EL (cell line): ENCODE measurements at places on chromosomes 4 and X.

DNA sequence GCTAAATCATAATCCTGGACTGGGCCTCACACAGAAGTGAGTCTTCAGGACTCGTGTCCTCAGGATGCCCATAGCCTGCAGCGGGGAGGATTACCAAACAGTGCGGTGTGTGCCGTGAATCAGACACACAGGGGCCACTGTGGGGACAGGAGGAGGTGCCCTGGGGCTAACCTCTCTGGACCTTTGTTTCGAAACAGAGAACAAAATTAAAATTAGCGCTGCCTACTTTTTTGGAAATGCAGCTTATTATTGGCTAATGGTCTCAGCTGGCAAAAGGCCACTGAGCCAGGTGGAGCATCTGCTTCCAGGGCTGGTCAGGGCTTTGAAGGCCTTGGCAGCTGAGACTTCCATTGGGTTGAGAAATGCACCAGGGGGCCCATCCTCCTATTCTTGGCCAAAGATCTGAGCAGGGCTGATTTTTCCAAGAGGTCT, 236.2 kb downstream of the EVC2 start:
- DNase-seq, result no peak

DNA sequence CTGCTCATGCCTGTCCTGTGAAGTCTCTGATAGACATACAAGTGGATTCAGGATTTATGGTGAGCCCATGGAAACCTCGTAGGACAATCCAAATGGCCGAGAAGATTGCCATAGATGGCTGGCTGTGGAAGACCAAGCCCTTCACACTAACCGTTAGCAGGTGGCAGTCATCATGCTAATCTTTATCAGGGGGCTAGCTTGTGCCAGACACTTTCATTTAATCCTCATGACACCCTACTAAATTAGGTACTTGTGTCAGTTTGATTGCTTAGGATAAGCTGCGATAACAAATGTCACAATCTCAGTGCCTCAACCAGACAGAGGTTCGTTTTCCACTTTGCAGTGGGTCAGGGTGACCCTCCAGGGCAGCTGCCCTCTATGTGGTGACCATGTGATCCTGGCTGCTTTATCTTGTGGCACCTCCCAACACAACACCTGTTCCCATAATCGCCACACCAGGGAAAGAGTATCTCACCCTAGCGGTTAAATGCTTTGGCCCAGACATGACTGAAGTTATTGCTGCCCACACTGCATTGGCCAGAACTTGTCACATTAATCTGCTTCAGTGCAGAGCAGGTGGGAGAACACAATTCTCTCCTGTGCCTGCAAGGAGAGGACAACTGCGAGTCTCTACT, 60.8 kb downstream of the REPS2 start:
- DNase-seq, result no peak

GRCh38 chrX:70041993-70042392, 7.7 kb downstream of the AWAT2 start:
- no peak for DNase-seq

DNA sequence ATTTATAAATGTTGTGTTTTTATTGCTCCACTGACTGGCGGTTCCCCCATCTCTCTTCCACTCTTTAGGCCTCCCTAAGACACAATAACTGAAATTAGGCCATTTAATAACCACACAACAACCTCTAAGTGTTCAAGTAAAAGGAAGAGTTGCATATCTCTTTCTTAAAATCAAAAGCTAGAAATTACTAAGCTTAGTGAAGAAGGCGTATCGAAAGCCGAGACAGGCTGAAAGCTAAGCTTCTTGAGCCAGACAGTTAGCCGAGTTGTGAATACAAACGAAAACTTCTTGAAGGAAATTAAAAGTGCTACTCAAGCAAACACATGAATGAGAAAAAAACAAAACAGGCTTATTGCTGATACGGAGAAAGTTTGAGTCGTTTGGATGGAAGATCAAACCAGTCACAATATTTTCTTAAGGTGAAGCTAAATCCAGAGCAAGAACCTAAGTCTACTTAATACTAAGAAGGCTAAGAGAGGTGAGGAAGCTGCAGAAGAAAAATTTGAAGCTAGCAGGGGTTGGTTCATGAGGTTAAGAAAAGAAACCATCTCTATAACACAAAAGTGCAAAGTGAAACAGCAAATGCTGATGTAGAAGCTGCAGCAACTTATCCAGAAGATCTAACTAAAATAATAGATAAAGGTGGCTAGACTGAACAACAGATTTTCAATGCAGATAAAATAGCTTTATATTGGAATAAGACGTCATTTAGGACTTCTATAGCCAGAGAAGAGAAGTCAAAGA, 194.0 kb upstream of the TTC29 start:
- DNase-seq, result no peak

GRCh38 chr4:101067383-101067782, 279.9 kb downstream of the PPP3CA start:
- no peak for DNase-seq

GRCh38 chrX:113470166-113470565, 629.5 kb upstream of the AMOT start:
- DNase-seq, result no peak

DNA sequence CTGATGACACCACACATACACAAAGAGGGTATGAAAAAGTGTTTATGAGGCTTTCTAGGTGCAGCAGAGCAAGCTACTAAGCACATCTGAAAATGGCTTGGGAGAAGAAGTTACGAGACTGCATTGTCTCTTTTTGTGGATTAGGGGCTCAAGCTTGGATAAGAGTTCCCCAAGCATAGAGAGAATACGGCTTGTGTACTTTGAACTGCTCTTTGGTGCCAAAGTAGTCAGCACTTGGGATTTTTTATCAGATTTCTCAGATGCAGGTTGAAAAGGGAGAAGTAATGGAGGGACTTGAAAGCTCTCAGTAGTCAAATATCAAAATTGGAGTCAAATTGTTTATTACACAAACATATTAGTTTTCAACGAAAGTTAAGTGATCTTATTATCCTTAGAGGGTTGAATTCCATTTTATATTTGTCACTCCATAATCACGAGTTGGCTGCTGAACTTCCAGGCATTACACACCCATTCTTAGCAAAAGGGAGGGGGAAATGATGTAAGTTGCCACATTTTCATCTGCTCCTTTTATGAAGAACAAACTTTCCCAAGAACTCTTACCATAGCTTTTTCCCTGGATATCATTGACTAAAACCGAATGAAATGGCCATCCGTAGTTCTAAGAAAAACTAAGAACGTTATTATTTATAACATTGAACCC, 1904.9 kb downstream of the PCDH7 start:
- DNase-seq, result no peak

DNA sequence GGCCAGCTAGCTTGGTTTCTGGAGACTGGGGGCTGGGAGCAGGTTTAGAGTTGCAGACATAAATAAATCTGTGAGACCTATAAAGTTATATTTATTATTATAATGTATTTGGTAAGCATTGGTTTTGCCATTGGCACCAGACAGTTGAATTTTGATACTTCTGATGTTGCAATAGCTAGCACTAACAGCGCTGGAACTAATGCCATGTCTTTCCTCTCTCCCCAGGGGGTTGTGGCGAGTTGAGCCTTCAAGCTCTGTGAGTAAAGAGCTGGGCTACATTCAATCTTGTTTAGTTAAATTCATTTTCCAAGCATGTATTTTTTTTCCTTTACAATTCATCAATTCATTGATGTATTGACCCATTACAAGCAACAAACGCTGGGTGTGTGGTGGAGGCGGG, 358.7 kb upstream of the NR3C2 start:
- no peak for DNase-seq

GRCh38 chr4:40316333-40316781, 18.8 kb upstream of the CHRNA9 start:
- peak; percentile 79 for DNase-seq

DNA sequence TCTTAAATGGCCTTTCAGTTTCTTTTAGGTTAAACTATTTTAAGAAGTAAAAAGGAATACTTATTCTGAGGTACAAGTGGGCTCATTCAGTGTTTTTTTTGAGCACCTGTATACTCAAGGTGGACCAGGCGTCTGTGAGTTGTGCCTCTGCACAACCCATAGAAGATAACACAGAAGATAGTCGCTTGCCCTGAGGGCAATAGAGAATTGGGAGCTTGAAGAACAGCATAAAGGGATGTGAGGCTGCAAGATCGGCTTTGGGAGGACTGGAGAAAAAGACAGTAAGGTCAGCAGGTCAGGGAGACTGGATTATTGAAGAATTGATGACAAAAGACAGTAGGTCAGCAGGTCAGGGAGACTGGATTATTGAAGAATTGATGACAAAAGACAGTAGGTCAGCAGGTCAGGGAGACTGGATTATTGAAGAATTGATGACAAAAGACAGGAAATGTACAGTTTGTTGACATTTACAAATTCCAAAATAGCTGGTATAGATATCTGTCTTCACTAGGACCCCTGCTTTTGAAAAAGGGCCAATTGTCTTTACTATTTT, 3.1 kb downstream of the CPE start:
- DNase-seq, result no peak

GRCh38 chr4:102541697-102542096, 40.5 kb downstream of the NFKB1 start:
- no peak for DNase-seq

- no peak for DNase-seq
These were observed 433.0 kb downstream of the PCDH10 start for GRCh38 chr4:133581996-133582619.

- DNase-seq, result peak; percentile 68
These were observed 38.2 kb downstream of the FHL1 start for GRCh38 chrX:136185401-136186022.

DNA sequence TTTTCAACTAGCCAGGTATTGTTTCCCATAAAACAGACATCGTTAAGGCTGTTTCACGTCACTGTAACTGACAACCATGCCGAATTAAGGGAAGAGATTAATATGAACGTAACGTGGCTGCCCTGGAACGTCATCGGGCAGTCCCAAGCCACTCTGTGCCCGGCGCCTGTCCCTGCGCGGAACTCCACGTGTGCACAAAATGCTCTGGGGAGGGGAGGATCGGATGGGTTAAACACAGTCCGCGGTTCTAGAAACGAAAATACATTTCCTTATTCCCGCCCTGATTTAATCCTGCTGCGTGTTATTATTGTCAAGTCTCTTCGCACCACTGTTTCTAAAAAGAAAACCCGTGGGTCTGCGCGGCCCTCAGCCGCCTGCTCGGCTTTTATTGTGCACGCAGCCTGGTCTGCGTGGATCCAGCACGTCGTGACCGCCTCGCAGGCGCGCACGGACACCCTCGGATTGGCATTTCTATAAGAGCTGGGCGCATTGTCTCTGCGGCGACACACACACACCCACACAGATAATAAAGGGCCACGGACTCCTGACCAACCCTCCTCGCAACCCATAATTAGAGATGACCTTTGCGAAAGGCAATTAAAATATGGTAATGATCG, 69.6 kb upstream of the BCOR start:
- DNase-seq, result no peak

DNA sequence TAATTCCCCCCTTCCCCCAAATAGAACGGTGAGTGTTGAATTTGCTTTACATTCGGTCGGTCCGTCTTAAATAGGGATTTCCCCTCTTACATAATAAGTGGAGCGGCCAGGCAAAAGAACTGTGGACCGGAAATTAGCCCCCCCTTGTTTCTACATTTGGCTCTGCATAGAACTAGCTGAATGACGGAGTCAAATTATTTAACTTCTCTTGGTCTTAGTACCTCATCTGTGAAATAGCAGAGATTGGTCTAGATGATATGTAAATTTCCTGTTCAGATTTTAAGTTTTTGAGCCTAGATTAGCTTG, 1.3 kb downstream of the SPATA18 start:
- DNase-seq, result no peak

DNA sequence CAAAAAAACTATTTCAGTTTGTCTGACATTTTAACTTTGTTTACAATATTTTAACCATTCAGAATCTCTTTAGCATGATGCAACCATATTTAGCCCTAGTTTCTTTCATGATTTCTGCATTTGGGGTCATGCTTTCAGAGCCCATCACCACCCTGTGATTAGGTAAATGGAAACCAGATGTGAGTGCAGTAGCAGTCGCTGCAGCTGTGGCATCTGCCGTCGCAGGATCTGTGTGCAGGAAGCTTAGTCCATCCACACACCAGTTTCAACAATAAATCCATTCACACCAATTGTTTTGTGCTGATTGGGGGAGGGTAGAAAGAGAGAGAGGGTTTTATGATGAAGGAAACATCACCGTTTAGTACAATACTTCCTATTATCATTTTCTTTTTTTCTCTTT, 130.5 kb downstream of the CPEB2 start:
- no peak for DNase-seq

DNA sequence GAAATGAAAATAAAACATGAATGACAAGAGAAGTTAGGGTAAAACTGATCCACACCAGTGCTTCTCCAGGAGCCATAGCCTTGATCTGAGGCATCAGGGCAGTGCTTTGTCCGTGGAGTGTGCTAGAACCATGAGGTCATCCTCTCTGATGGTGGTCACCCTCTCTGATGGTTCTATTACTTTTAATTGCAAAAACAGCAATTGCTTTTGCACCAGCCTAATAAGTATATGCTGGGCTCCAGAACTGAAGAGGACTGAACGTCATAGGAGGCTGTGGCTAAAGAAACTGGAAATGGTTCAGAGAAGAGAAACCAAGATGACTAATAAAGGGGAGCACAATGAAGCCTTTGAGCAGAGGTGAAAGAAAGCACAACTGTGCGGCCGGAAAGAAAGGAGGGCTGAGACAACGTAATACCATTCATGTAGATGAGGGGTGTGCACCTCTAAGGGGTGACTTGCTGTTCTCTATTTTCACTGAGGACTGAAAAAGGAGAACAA, 17.0 kb upstream of the TMEM154 start:
- no peak for DNase-seq

- DNase-seq, result no peak
These were observed 211.1 kb upstream of the ZIC3 start for GRCh38 chrX:137354851-137355250.

DNA sequence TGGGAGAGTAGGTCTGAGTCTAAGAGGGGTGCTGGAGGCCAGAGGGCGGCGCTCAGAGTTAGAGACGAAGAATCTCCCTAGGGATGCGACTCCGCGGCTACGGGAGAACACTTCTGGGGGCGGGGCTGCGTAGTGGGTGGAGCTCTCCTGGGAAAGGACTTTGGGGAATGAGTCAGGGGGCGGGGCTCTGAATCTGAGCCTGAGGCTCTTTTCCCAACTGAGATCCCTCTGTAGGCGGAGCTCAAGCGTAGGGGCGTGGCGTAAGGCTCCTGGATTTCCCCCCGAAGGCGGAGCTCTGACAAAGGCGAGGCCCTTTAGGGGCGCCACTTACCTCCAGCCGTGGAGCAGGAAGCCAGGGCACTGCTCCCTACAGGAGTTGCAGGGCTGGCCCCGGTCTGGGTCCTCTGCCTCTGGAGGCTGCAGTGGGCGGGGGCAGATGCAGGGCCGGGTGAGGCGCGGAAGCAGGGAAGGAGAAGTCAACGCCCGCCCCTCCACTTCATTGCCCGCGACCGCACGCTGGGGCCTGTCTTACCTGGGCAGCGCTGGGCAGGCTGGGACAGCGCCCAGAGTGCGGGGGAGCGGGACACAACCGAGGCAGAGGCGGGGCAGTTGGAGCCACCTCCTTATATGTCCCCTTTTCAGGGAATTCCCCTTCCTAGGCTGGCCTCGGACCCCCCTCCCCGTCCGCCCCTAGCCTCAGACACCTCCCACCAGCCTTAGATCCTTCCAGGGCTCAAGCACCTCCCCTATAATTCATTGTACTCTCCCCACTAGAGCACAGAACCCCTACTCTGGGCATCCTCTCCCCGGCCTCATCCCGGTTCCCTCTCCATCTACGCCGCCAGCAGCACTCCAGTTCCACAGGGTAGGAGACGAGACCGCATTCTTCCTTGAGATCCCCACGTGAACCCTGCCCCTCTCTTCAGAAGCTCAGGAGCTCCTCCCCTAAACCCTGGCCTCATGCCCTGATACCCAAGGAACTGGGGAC, 1.6 kb downstream of the PRICKLE3 start:
- peak; percentile 91 for DNase-seq
